ENCODE measurements at places on chromosomes 16 and 17.

DNA sequence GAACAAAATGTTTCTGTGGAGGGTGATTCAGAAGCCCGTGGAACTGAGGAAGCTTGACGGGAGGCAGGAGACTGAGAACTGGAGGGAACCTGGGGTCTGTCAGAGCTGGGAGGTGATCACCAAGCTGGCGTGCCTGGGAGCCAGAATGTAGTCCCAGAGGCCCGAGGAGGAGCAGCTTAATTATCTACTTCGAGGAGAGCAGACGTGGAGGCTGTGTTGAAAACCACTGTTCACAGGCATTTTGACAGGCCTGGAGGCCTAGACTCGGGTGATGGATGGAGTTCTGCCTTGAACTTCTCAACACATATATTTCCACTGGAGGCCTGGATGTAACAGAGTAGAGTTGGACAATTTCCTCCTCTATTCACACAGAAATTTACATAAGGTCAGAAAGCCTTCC lies 177.7 kb upstream of the SALL1 start:
- DNase-seq, result no peak

- DNase-seq, result no peak
Observed at GRCh38 chr16:58499092-58499511, 841 bp upstream of the NDRG4 start.

DNA sequence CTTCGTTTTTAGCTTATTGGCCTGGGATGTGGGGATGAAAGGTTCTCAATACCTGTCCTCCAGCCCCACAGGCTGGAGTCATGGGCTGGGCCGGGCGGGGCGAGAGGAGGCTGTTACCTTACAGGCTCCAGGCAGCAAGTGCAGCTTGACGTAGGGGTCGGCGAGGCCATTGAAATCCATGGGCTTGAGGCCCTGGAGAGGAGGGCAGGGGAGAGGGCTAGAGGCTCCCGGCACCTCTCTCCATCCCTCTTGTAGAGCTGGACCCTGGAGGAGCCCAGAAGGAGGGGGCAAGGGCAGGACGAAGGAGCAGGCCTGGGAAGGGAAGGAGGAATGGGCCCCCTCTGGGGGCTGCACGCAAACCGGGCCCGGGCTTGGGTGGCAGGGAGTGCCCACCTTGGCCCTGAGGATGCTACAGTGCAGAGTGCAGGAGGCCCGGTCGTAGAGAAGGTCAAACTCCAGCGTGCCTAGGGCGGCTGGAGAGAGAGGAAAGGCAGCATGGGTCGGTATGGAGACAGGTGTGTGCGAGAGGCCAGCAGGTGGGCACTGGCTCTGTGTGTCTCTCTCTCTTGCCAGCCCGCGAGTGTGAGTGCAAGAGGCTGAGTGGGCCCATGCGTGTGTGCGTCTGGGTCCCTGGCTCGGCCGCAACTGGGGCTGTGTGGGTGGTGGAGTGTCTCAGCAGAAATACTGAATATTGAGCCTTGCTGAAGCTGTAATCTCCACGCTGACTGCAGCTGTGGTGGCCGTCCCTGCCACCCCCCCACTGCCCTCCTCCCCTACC lies 1.6 kb downstream of the DOC2A start:
- no peak for DNase-seq

- DNase-seq, result no peak
Observed at GRCh38 chr16:48383877-48384519, 1.2 kb downstream of the SIAH1 start.

DNA sequence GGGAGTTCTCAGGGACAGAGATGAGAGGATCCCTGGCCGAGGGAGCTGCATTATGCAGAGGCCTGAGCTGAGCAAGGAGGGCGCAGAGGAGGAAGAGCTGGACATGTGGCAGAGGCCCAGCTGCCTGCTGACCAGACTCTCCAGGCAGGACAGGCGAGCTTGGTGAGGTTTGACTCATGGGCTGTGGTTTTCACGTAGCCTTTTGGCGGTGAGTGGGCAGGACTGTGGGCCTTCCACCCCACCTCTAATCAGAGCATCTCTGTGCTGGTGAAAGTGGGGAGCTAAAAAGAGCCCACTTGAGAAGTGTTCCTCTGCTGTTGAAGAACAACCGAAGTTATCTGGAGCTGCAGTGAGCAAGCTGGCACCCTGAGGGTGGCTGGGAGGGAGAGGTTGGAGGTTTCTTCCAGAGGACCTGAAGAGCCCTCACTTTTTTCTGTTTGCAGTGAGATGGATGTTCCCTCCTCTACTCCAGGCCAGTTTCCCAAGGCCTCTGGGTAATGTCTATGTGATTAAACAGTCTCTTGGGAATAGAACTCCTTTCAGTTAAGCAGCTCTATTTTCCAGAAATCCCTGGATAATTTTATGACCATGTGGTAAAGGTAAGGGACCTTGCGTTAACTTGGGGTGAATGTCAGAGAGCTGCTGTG lies 11.9 kb downstream of the EPN2 start:
- peak; percentile 32 for DNase-seq

DNA sequence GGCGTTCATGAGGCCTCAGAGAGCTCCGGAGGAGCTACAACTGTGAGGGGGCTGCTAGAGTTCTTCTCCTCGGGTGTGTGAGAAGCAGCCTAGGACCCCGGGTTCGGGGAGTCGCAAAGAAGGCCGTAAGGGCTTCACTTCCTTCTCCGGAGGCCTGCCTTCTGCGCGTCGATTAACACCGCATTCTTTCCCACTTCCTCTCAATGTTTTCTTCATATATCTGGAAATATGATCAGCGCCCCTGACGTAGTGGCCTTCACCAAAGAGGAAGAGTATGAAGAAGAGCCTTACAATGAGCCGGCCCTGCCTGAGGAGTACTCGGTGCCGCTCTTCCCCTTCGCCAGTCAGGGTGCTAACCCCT lies 449 bp downstream of the SMCR8 start:
- DNase-seq, result peak; percentile 68

Measured in suppressor macrophage treated with lipopolysaccharide for 1 hour (primary cell).